ENCODE measurements at places on chromosomes 1 and 21. TPM values are rescaled to one million over a fixed set of nuclear protein-coding genes. Genes with fewer than 3 reads are reported as not detected.

GRCh38 chr1:47180603-47181094 is 9.2 kb downstream of the PDZK1IP1 start:
- no peak for DNase-seq

ZNF326 gene
- 11.6 TPM for polyA plus RNA-seq

DNA sequence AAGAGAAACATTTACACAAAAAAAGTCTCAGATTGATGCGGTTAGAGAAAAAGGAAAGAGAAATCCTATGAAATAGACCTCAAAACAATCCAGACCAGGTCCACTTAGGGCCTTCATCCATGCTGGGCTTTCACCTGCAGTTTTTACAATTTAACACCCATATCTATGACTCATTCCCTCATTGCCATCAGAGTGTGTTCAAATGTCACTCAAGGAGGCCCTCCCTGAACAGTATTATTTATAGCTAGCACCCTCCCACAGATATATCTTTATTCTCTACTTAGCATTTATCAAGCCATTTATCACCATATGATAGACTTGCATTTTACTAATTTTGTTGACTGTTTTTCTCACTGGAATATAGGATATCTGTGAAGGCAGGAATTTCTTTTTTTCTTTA is 824 bp upstream of the KRTAP21-3 start:
- DNase-seq = no peak

GRCh38 chr1:42982641-42983040 is 24.0 kb upstream of the SLC2A1 start:
- no peak for DNase-seq

HMGN1 gene
- 108 TPM for polyA plus RNA-seq

All from urinary bladder (tissue), 4 donors.